Keratinocyte (primary cell): ENCODE measurements at places on chromosomes 5 and 9.

GRCh38 chr9:87564791-87565241, 67.1 kb downstream of the DAPK1 start:
- no peak for DNase-seq

- no peak for DNase-seq
Measured at GRCh38 chr5:164233791-164234190, 728.4 kb downstream of the MAT2B start.

GRCh38 chr5:180209137-180209581, at the start of gene RASGEF1C:
Gene RASGEF1C, minus strand, starts transcription at chr5:180209211. Its CDS starts 71,159 bp downstream, at chr5:180138052.
- no peak for DNase-seq

- DNase-seq, result no peak
Measured at GRCh38 chr5:112684737-112685136, 52.9 kb upstream of the APC start.

- no peak for DNase-seq
Measured at GRCh38 chr5:54484219-54484894, 28.9 kb downstream of the HSPB3 start.

DNA sequence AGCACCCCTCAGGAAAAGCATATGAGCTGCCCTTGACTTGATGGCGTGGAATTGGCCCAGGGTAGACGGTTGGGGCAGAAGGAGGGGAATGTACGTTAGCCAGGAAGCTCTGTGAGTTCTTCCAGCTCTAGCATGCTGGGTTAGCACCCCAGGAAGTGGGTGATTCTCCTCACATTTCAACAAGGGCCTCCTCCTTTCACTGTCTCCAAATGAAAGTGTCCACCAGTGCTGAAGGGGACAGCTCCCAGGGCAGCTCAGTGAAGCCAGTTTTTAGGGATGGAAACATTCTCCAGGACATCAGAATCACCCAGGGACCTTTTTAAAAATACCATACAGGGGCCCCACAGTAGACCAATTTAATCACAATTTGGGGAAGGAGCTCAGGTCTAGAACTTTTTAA, 17.2 kb upstream of the AFAP1L1 start:
- no peak for DNase-seq

DNA sequence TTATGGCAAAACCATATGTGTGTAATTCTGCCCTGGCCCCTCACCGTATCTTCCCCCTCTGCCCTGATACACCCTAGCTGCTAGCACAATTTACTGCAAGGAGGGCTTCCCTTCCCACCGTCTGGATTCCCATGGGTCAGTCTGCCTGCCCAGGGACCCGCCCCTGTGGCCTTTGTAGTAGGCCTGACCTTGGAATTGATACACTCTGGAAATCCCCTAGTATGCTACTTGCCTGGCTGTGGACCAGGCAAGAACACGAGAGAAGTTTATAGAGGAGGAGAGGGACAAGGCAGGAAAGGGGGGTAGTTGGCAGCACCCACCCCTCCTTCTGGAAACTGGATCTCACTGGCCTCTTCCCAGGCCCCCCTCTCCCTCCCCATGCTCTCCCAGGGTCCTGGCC, 115.8 kb upstream of the CCL21 start:
- DNase-seq, result no peak

- DNase-seq, result no peak
Measured at GRCh38 chr5:112355058-112355685, 63.9 kb downstream of the EPB41L4A start.

- DNase-seq, result no peak
Measured at GRCh38 chr5:157358871-157359270, 92.9 kb downstream of the CYFIP2 start.

DNA sequence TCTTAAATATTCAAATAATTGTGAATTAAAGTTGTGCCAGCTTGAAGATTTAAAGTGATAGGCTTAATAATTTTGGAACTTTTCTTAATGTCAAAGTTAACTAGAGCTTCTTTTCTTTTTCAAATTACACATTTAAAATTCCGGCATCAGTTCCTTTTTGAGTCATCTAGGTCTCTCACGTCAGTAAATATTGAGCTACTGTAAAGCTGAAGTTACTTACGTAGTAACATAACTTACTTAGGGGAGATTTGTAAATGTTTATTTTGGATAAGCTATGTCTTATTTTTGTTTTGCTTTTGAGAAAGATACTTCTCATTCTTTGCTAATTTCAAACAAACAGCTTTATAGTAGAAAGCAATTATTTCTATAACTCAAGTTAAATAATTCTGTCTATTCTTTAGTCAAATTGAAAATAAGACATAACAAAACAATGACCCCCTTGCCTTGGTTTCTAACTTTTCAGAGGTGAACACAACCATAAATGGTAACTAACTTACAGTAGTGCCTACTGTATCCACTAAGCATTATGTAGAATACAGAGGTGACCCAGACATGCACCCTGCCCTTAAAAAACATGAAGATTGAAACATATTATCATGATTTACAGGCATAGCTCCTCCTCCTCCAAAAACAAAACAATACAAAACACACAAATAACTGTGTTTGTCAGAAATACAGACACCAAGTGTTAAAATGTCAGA, 29.8 kb downstream of the CD274 start:
- DNase-seq, result no peak

DNA sequence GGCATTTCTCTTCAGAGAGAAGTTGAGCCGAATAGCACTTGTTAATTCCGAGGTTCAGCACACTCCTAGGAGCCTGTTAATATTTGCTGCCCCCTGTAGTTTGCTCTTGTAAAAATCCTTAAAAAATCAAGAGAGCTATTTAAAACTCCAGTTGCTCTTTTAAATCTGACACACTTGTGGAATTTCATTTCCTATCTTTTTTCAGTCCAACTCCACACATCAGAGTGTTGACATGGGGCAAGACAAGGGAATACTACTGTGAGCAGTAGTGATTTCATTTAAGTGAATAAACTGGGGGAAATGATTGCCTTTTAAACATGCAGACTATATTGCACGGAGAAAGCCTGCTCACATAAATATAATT, 1096.3 kb upstream of the DMAC1 start:
- DNase-seq, result no peak

DNA sequence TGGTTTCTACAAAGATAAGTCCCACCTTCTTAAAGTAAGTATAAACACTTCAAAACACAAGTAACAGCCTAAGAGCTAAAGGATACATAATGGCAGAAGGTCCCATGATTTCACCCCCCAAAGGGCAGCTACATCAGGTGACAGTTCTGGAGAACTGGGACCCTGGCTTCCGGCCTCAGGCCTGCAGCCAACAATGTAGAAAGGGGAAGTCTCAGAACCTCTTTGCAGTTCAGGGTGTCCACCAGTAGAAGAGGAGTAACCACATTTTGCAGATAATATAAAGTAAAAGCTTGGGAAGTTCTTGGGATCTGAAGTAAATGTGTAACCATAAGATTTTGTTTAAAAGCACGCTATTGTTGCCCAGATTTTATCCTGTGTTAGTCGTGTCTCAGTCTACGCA, 267.4 kb upstream of the VLDLR start:
- DNase-seq, result no peak

GRCh38 chr9:117278471-117279035, 136.3 kb downstream of the ASTN2 start:
- no peak for DNase-seq

DNA sequence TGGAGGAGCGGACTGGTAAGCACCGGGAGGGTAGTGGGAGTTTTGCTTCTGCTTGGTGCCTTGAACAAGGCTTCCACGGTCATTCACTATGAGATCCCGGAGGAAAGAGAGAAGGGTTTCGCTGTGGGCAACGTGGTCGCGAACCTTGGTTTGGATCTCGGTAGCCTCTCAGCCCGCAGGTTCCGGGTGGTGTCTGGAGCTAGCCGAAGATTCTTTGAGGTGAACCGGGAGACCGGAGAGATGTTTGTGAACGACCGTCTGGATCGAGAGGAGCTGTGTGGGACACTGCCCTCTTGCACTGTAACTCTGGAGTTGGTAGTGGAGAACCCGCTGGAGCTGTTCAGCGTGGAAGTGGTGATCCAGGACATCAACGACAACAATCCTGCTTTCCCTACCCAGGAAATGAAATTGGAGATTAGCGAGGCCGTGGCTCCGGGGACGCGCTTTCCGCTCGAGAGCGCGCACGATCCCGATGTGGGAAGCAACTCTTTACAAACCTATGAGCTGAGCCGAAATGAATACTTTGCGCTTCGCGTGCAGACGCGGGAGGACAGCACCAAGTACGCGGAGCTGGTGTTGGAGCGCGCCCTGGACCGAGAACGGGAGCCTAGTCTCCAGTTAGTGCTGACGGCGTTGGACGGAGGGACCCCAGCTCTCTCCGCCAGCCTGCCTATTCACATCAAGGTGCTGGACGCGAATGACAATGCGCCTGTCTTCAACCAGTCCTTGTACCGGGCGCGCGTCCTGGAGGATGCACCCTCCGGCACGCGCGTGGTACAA, 556 bp downstream of the PCDHGC3 start:
- no peak for DNase-seq

- no peak for DNase-seq
Measured at GRCh38 chr5:34517249-34517648, 138.9 kb upstream of the RAI14 start.

GRCh38 chr9:130905125-130905901, 8.7 kb upstream of the QRFP start:
- no peak for DNase-seq

- DNase-seq, result no peak
Measured at GRCh38 chr9:135908093-135908753, 877 bp upstream of the CAMSAP1 start.

- DNase-seq, result no peak
Measured at GRCh38 chr9:95935861-95936578, 60.5 kb downstream of the ERCC6L2 start.

GRCh38 chr9:80485420-80486250, 913.9 kb downstream of the TLE4 start:
- DNase-seq, result no peak

DNA sequence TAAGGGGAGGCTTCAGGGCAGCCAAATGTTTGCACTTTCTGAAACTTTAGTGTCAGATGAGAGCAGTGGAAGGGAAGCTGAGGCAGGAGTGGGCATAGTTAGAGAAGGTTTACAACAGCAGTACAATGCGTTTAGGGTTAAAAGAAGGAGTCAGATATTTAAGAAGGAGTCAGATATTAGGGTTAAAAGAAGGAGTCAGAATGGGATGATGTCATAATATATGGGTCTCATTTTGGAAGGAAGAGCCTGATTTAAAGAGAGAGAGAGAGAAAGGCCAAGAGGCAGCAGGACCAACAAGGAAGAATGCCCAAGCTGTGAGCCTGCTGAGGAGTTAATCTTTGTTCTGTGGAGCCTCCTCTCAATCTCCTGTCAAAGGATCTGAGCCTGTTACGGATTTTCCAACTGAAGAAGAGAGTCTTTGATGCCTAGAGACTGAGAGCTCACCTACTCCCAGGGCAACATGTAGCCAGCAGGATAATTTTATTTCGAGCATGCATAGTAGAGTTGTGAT, 9.5 kb downstream of the ISL1 start:
- DNase-seq, result no peak

DNA sequence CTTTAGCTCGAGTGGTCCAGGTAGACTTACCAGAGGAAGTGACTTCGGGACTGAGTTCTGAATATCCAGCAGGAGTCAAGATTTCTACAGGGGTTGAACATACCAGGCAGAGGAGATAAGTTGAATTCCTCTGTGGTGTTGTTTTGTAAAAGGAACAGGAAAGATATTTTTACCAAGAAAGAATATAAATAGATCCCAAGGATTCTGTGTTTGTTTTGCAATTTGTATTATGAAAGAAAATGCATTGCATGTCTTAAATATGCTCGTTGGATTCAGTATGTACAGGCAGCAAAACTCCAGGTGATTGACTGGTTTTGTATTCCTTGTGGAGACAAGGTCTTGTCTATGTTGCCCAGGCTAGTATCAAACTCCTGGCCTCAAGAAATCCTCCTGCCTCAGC, 197.8 kb downstream of the FRMD3 start:
- DNase-seq, result no peak

DNA sequence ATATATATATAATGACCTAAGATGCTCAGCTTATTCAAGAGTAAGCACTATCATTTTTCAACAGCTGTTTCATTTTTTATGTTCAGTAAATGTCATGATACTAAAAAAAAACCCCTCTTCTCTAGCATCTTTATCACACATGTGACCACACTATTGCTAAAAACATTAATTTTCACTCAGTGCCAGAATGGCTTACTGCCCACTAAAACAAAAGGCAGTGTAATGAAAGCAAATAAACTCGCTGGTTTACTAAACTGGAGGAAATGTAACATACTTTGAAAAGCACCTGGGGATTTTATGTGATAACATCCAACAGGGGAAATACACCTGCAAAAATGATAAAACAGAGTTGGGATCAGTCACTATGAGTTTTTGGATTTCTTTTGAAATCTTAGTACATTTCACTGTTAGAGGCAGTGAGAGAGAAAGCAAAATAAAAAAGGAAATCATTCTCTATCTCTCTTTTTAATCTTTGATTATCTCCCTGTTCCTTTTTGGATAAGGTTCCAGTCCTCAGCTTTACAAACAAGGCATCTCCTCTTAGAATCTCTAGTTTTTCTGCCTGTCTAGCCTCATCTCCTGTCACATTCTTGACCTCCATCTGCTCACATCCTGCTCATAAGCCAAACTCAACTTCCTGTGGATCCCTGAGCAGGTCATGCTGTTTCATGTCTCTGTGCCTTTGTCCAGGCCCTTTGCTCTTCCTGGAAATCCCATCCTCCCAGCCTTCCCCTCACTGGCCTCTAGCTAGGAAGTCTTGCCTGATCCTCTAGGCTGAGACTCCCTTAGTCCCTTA, 338.0 kb downstream of the MAN2A1 start:
- DNase-seq, result no peak

GRCh38 chr9:103068753-103069152, 73.6 kb downstream of the CYLC2 start:
- DNase-seq, result no peak

GRCh38 chr9:88011005-88011766, 36.9 kb upstream of the CDK20 start:
- no peak for DNase-seq

- no peak for DNase-seq
Measured at GRCh38 chr9:3014178-3014577, 170.3 kb upstream of the PUM3 start.

DNA sequence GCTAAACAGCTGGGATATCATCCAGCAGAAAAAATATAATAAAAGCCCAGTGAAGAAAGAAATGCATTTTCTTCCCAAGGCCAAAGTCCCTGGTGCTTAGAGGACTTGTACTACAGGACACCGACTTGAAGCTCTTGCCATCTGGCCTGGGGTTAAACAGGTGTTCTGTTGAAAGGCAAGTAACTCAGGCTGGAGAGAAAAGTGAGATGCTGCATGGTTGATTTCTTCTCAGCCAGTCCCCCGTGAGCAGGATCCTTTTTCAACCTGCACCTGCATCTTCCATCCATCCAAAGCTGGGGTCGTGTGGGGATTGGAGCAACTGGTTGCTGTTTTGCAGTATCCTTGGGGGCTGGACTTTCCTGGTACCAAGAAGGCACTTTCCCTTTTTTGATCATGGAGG, 146.1 kb upstream of the RPS23 start:
- DNase-seq, result no peak

GRCh38 chr5:39513236-39513635, 88.5 kb upstream of the DAB2 start:
- peak; percentile 28 for DNase-seq

GRCh38 chr9:1875921-1876448, 139.2 kb upstream of the SMARCA2 start:
- no peak for DNase-seq

- no peak for DNase-seq
Measured at GRCh38 chr5:59241119-59241518, 652.4 kb downstream of the PDE4D start.

- no peak for DNase-seq
Measured at GRCh38 chr5:588406-588995, 23.6 kb upstream of the CEP72 start.

GRCh38 chr5:178377583-178378270, 145.1 kb upstream of the PHYKPL start:
- DNase-seq, result no peak
